ENCODE measurements at places on chromosomes 6 and 20. TPM values are rescaled to one million over a fixed set of nuclear protein-coding genes. Genes with fewer than 3 reads are reported as not detected.

BCAS1 gene
- polyA plus RNA-seq = 1.1 TPM

SLCO4A1 gene
- 12.4 TPM for polyA plus RNA-seq

FAM110A gene
- 12.6 TPM for polyA plus RNA-seq

- DNase-seq = no peak
Observed at GRCh38 chr20:11051136-11051535, 377.3 kb upstream of the JAG1 start.

DNA sequence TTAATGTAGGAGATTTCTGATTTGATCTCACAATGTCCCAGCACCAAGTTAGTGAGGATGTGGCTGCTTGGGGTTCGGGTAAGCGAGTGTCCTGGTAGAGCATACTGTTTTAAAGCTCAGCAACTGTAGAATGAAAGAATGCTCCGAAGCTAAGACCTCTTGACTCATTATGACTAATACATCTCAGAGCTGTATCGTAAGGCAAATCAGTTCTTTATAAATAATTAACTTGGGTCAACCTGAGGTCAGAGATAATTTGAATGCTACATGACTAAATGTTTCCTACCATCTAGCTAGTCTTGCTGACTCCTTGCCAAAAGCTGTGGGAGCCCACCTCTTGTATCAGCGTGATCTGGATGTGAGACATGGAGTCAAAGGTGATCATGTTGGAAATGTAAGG is 128.8 kb upstream of the PDE7B start:
- peak; percentile 46 for DNase-seq

- no peak for DNase-seq
Observed at GRCh38 chr20:46206025-46206424, 87.9 kb downstream of the CD40 start.

GRCh38 chr20:58839474-58839874 is 11.2 kb downstream of the GNAS-AS1 start:
- DNase-seq = peak; percentile 61

GRCh38 chr6:42104804-42105125 is 37.7 kb downstream of the C6orf132 start:
- no peak for DNase-seq

DNA sequence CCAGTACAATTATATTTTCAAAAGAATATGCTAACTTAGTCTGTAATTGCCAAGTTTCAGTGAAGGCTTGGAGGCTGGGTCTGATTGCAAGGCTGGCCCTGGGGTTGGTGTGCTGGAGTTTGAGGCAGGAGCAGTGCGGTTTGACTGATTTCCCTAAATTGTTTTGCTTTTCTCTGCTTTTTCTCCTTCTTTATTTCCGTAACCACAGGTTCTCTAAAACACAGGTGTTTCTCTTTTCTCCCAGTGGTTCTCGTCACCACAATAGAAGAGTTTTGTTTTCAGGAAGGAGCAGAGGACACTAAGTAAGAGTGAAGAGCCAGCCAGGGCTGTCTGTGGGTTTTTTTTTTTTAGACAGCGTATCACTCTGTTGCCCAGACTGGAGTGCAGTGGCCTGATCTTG is 8.2 kb upstream of the SNX9 start:
- DNase-seq = no peak

All from kidney (tissue), 22 donors.